Stimulated activated CD8-positive, alpha-beta memory T cell treated with anti-CD3 and anti-CD28 coated beads, Interleukin-15, amount 100 ng/mL, for 4 hours (primary cell): ENCODE measurements at places on chromosomes 5 and 9.

GRCh38 chr5:33792559-33792958 lies 99.2 kb downstream of the ADAMTS12 start:
- DNase-seq, result no peak

DNA sequence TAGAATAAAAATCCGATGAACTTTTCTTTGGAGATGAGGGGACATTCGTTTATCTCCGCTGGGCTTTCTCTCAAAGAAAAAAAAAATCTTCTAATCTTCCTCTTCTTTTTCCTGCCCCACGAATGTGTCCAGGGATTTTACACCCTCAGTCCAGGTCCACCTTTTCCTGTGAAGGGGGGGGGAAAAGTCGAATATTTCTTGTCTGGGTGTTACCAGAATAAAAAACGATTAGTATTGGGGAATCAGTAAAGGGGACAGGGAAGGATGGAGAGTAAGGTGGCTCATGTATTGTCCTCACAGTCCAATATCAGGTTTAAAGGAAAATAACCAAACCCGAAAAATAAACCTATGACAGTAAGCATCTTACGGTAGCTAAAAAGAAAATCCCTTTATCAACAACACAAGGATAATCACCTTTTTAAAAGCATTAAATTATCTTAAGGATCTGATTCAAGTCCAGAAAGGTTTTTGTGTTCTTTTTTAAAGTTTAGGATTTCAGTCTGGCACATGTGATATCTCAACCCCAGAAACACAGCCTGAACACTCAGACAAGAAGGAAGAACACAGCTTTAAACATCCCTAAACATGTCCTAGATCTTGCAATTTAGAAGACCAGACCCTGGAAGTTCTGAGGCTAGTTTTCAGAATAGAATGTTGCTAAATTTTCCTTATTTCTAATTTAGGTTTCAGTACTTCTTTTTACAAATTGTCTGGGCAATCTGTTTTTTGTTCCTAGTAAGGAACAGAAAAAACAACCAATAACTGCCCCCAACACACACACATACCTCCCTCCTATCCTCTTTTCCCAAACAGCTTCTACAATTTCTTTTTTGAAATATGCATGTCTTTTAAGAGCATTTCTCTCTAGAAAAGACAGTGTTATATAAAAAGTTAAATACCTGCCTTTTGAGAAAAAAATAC lies 1.2 kb downstream of the ZNF608 start:
- no peak for DNase-seq

GRCh38 chr9:74960561-74960960 lies 7.8 kb upstream of the C9orf40 start:
- DNase-seq, result no peak

- peak; percentile 26 for DNase-seq
Observed at GRCh38 chr5:111072949-111073682, 1.6 kb downstream of the TSLP start.

GRCh38 chr9:135355521-135356011 lies 124.0 kb upstream of the PPP1R26 start:
- DNase-seq, result no peak

DNA sequence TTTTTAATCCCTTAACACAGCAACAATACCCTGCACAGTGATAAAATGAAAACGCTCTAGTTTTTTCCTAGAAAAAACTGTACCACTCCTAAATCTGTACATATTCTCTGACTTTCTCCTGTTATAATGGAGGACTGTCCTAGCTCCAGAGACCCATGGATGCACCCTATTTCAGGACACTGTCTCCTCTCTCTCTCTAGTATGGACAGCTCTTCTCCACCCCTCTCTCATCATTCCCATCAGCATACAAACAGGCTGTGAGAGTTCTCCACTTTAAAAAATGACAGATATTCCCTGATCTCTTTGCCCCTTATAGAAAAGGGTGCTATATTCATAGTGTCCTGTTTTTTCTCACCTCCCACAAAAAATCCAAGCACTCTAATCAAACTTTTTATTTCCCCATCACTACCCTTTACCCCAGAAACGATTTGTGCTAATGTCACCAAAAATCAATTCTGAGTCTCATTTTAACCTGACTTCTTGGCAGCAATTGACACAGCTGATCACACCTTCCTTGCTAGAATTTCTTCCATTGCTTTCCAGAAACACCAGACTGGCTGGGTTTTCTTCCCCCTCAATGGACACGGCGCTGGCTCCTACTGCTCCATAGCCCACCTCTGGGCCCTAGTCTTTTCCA lies 20.7 kb downstream of the ZNF608 start:
- DNase-seq, result no peak

DNA sequence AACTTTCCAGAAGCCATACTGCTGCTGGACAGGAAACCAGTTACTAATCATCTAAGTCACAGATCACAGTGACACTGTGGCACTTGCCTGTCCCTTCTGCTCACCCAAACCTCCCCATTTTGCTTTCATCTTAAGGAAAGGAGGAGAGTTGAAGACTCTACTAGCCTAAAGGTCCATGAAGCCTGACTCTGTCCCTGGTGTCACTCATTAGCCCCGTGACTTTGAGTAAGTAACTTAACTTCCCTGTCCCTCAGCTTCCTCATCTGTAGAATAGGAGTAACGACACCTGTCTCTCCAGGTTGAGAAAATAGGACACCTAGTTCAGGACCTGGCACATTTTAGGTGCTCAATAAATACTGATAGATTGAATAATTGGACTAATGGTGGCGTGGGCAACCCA lies 536 bp upstream of the SLC6A7 start:
- no peak for DNase-seq

- no peak for DNase-seq
Observed at GRCh38 chr5:159947708-159948358, 31.6 kb downstream of the ADRA1B start.

DNA sequence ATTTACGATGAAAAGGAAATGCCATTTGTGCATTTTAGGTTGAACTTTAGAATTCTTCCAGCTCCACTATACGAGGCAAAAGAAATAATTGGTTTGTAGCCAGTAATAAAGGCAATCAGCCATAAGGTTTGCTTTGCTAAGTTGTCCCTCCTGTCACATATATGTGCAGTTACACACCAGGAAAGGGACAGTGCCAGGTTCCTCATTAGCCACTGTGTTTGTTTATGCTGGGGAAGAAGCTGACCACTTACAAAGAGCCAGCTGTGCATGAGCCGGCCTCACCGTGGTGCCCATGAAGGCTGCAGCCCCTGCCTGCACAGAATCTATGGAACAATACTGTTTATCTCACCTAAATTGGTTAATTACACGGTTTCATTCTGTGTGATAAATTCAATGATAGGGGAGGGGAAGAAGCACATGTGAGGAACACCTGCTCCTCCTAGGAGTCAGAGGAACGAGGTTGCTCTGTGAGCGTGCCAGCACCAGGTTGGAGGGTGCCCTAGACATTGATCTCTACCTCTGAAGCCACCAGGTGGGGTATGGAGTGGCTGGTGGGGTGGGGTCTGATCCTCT lies 173.8 kb upstream of the DAP start:
- no peak for DNase-seq

DNA sequence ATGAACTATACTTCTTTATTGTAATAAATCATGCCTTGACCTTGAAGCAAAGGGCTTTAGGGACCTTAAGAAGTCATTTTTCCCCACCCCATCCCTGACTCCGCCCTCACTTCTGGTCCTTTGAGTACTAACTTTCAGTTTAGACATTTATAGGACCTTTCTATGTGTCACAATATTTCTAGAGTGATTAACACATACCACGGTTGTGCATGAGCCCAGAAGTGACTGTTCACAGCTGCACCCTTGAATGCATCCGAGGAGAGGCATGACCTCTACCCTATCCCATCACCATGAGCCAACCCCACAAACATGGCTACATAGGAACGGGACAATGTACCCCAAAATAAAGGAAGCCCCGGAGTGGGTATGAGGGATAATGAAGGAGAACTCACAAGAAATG lies 160.3 kb downstream of the HSD17B3 start:
- DNase-seq, result no peak

DNA sequence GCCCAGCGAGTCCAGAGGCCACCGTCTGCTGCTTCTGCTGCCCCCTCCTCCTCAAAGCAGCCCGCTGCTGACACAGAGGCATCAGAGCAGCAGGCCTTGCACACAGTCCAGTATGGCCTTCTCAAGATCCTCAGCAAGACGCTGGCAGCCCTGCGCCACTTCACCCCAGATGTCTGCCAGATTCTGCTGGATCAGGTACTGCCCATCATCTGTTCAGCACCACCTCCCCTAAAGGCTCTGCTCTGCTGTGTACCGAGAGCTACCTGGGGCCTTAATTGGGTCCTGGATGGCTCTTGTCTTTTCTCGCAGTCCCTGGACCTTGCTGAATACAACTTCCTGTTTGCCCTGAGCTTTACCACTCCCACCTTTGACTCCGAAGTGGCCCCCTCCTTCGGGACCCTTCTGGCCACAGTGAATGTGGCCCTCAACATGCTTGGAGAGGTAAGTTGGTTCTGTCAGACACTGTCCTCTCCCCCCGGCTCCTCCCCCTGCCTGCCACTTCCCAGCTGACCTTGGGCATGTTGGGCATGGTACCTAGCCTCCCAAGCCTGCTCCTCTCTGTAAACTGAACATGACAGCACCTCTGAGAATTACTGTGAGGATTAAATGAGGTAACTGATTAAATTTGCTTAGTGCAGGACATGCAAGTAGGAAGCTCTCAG lies 22.7 kb downstream of the SH3GLB2 start:
- DNase-seq, result no peak

DNA sequence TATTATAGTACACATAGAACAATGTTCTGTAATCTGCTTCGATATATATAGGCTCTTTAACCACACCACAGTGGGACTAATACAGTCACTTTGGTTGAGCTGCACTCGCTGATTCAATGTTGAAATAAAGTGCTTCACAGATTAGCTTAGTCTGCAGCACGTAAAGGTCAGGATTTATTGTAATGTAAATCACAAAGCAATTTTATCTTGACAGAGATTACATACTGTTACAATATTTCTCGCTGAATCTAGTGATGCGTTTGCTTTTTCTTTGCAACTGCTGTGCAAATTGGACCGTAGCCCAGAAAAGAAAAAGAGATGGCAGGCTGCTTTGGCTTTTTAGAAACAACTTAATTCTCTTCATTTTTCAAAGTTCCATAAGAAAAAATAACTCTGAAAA lies 52.9 kb downstream of the CETN3 start:
- no peak for DNase-seq

DNA sequence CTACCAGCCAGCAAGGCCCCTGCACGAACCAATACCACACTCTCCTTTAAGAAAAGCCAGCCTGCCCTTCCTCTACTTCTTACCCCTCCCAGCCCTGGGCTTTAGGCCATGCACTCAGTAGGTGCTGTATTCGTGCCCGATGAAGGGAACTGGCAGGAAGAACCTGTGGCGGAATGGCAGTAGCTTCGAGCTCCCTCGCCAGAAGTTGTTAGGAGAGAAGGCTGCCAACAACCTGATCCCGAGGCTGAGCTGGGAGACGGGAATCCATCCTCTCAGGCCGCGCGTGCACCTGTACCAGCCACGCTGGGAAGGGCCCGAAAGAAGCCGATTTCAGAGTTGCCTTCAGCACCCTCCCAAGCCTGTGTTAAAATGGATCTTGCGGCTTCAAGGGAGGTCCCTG lies 45.3 kb upstream of the AKNA start:
- DNase-seq, result no peak

DNA sequence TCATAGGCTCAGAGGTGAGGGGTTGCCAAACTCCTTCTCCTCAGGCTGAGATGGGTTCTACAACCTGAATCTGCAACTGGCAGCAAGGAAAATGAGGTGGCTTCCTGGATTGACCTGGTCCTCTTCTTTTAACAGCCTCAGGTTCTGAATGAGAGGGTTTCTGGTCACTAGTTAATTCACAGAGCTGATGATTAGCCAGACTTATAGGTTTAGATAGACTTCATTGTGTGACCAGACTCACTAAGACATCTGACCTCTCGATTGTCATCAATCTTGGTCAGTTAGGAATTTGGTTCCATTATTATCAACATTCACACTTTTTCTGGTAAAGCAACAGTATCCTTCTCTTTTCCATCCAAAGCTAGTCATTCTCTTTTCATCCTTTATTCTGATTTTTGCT lies 257.9 kb downstream of the PAPPA start:
- no peak for DNase-seq

GRCh38 chr5:145991044-145991575 lies 54.7 kb downstream of the SH3RF2 start:
- no peak for DNase-seq

- no peak for DNase-seq
Observed at GRCh38 chr5:28580616-28581015, 1542.2 kb upstream of the CDH9 start.

DNA sequence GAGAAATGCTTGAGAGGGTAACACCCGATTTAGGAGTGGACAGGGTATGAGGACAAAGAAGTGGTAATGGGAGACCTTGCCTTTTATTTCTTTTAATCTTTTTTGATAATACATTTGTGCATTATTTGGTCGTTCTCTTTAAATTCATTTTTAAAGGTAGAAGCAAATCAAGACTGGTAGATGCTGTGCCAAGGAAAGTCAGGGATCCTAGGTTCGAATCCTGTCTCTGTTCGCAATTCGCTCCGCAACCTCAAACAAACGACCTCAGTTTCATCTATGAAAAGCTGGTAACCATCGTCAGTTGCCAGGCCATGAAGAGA lies 353 bp upstream of the TMED9 start:
- DNase-seq, result no peak

DNA sequence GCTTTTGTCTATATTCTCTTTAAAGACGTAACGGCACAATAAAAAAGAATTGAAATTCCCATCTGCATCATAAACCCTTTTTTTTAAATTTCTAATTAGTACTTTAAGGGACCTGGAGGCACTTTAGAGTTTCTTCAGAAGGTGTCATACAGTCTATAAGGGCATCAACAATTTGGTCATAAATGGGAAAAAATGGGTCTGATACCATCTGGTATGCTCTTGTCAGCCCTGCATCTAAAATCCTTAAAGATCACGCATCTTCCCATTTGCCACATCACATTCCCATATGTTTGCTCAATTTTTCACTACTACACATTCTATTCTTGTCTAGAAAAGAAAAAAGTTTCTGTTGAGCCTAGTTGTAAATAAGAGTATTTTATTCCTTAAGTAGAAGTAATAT lies 53.8 kb downstream of the COX7C start:
- DNase-seq, result no peak

- DNase-seq, result no peak
Observed at GRCh38 chr5:17907094-17907493, 272.8 kb downstream of the TAF11L14 start.

DNA sequence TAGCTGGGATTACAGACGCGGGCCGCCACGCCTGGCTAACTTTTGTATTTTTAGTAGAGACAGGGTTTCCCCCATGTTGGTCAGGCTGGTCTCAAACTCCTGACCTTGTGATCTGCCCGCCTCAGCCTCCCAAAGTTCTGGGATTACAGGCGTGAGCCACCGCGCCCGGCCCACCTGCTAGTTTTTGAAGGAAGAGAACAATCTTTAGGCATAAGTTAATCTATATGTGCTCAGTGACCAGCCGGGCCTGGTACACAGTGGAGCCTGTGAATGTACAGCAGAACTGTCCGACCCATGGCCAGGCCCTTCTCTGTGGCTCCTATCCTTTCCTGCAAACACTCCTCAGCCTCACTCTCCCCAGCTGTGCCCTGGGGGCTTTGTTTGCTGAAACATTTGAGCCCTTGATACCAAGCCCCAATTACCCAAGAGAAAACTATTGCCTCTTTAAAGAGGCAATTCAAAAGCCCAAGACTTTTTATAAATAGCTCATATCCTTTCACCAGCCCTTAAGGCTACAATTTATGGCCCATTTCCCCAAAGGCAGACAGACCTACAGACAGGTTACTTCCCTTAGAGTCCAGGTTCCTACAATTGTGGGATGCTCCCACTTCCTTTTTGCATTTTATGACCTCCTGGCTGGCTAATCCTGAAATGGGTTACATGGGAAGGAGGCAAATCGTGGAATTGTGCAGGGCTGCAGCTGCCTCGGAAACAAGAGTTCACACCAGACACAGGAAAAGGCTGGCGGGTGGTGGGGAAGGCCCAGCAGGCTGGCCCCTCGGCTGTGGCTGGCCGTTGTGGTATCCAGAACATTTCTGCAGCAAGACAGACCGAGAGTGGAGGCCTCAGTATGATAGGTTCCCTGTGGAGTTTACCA lies 37.5 kb downstream of the SPRY4 start:
- no peak for DNase-seq
